ENCODE measurements at places on chromosomes 7 and 10. TPM values are rescaled to one million over a fixed set of nuclear protein-coding genes. Genes with fewer than 3 reads are reported as not detected.

GRCh38 chr7:74619235-74619860 is 38.2 kb upstream of the GTF2I start:
- DNase-seq = peak; percentile 86

DNA sequence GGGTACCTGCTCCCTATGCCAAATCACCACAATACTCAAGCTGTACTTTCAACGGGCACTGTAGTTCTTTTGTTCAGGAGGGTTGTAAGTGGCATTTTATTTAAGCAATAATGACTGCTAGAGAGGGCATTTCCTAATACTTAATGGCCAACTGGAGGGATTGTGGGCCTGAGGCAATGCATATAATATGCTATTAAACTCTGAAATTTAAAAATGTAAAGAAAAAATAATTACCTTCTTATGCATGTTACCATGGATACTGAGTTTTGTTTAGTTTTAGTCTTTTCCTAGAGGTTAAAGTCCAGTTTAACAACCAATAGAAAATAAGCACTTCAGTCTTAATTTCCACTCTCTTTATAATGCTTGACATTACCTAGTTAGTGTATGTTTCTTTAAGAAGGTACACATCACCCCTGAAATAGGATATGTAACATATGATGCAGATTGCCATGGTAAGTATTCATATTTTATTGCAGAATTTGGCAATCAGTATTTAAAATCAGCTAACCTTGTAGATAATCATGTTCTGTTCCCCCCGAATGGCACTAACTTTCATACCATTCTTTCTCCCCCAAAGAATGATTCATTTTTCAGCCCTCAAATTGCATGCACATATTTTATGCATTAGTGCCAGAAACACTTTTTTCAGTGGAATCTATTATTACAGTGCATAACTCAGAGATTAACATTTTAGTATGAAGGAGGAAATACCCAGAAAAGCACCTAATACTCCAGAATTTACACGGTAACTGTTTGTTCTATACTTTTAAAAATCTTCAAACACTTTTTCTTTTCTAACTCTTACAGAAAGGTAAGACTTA is 90.3 kb upstream of the ZNF438 start:
- no peak for DNase-seq

Gene NEURL1
- 16.8 TPM for total RNA-seq

GRCh38 chr10:13686331-13686752 is 99.6 kb downstream of the PRPF18 start:
- no peak for DNase-seq

DNA sequence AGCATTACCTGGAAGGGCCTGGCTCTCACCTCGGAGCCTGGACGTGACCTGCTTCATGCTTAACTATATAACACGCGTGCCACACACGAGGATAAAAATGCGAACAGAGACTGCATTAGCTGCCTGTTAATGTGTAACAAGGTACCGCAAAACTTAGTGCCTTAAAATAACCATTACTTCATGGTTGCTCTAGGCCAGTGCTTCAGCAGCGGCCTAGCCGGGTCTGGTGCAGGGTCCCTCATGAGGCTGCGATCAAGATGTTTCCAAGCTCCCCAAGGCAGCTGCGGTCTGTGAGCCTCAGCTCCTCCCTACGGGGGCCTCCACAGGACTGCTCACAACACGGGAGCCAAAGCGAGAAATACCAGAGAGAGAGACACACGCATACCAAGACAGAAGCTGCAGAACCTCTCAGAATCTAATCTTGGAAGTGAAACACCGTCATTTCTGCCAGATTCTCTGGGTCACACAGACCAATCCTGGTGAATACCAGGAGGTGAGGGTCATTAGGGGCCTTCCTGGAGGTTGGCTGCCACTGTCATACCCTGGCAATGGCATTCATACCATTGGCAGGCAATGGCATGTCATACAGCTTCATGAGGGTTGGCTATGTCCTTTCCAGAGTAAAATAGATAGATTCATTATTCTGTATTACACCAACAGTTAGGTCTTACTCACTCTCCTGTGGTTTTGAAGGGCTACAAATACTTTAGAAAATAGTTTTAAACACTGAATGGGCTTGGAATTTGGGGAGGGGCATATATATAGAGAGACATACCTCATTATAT is 94.5 kb downstream of the HIPK2 start:
- DNase-seq = no peak
